ENCODE measurements at places on chromosomes 4 and X. TPM values are rescaled to one million over a fixed set of nuclear protein-coding genes. Genes with fewer than 3 reads are reported as not detected.

DNA sequence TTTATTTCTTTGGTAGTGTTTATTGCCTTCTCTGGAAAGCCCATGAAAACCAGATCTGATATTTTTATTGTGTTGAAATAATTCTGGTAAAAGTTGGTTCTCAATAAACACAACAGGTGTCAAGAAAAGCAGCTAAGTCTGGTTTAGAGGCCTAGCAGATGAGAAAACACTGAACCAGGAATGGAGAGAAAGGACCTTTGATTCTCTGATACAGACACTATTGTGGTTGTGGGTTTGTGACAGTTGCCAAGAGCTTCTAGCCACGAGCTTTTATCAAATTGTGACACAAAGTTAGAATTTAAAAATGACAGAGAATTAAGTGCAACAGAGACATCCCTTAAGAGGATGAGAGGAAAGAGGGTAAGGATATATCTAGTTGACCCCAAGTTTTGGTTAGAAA lies 42.6 kb downstream of the DDIT4L start:
- DNase-seq = no peak

DNA sequence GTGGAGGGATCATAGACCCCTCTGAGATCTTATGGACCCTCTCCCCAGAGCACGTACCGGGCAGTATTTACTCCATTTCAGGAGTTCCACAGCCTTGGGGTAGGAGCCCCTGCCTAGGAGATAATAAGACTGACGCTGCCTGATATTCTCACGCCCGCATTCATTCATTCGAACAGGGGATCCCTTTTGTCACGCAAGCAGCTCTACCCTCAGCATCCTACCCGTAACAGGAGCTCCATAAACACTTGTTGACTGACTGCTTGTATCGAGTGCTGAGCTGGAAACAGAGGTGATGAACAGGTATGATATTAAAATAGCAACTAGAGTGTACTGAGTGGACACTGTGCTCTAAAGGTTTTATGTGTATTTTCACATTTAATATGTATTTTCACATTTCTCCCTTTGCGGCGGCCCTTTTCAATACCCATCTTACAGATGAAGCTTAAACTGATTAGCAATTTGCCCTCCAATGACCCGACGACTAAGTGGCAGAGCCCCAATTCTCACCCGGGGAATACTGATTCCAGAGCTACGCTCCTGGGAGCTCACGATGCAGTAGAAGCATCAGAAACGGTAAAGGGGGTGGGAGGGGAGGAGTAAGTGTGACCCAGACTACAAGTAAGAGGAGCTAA lies 888 bp downstream of the RAB28 start:
- no peak for DNase-seq

NAA11 gene
- not detected for total RNA-seq

POU4F2 gene
- not detected for total RNA-seq

EDA gene
- 4.6 TPM for total RNA-seq

SPIN2A gene
- total RNA-seq = 1.5 TPM

ANOS1 gene
- total RNA-seq = 12.1 TPM
